Left cardiac atrium (tissue), 4 donors: ENCODE measurements at places on chromosomes 12 and 14. TPM values are rescaled to one million over a fixed set of nuclear protein-coding genes. Genes with fewer than 3 reads are reported as not detected.

DNA sequence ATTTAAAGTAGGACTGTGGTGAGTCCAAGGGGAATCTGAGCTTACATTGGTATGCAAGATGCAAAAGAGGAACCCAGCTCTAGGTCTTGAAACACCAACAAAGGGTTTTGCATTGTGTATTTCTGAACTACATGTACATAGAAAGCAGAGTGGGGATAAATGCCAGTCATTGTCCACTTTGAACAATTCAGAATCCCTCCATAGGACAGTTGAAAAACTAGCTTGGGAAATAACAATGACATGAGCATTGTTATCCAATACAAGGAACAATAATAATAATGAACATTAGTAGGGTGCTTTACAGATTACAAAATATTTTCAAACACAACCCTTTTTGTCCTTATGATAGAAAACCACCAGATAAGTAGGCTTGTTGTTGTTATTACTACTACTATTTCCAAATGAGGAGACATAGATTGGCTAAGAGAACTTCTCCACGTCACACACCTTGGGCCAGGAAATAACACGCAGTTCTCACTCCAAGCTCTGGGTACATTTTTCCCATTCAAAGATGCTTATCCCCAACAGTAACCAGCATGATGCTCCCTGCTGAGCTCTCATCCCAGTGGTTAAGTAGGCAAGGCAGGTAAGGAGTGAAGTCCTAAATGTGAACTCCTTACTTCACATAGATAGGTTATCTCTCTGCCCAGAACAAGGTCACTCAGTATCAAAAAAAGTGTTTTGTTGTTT, 51.7 kb upstream of the RASSF8 start:
- no peak for DNase-seq

DNA sequence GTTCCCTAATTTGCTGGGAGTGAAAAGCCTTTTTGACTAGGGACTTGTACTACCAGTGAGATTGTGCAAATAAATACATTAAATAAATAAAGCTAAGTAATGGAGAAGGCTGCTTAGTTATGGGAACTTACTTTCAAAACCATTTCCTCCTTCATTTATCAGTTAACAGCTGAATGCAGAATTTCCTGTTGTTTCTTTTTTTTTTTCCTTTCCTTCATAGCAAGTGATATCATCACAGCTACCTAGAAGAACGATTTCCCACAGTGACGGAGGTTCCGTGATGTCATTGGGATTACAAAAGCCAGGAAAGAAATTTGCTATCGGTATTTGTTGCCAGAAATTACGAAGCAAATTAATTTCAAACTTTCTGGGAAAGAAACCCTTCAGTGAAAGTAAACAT, 42.1 kb upstream of the SOCS2 start:
- no peak for DNase-seq

DNA sequence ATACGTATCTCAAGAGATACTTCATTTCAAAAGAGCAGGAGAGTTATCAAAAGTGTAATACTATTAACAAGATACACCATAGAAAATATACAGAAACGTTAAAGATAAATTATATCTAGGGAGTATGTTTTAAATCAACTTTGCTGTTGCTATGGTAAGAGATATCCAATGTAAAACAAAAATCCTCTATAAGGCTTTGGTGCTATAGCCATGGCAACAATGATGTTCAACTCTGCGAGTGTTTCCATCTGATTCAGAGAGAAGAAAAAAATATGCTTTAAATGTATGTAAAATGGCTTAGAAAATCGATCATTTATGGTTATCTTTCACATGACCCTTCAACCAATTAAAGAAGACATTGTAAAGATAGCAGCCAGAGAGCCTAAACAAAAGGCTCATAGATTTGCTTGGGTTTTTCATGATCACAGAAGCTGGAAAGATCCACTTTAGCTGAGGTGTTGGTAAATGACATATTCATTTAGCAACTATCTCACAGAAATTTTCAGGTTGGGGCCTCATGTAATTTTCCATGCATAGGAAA, 387.0 kb upstream of the GARIN6 start:
- DNase-seq: no peak

- no peak for DNase-seq
These were observed 14.2 kb upstream of the HELB start for GRCh38 chr12:66288121-66288520.

GRCh38 chr12:114666746-114667668, 17.0 kb downstream of the TBX3 start:
- DNase-seq: no peak

DNA sequence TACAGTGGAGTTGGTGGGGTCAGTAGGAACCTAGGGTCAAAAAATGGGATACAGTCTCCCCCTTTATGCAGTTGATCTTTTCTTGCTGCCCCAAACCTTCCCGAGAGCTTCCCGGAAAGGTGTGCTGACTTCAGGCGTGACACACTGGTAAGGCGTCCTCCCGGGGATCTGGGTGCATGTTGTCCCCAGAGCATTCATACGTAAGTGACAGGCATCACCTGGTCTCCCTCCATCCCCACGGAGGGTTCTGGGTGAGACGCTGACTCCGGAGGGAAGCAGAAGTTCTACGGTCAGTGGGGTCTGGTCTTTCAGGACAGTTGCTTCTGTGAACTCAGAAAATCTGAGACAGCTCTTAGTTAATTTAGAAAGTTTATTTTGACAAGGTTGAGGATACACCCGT, 159.6 kb upstream of the RTL1 start:
- no peak for DNase-seq

GRCh38 chr14:76901171-76902055, 75.2 kb downstream of the LRRC74A start:
- no peak for DNase-seq

DNA sequence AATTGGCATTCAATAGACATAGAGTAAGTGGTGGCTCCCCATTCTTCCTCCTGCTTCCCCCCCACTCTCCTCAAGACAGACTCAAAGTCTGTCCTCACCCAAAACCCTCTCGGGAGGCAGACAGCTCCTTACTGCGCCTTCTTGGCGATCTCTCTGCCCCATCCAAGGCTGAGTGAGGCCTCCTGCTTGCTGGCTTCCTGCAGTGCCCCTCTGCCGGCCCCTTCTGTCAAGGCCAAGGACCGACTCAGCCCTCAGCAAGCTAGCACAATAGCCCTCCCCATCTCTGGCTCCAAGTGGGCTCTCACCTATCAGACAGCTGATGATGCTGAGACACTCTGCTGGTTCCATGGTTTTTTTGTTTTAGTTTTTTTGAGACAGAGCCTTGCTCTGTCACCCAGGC, 62.5 kb upstream of the DLK1 start:
- DNase-seq: no peak

- no peak for DNase-seq
These were observed 183.3 kb downstream of the EFCAB11 start for GRCh38 chr14:89771251-89771650.

KRT3 gene
- not detected for total RNA-seq

TOMM20L gene
- not detected for total RNA-seq

PGF gene
- total RNA-seq: 5.0 TPM
